ENCODE measurements at places on chromosomes 2 and 18. TPM values are rescaled to one million over a fixed set of nuclear protein-coding genes. Genes with fewer than 3 reads are reported as not detected.

DNA sequence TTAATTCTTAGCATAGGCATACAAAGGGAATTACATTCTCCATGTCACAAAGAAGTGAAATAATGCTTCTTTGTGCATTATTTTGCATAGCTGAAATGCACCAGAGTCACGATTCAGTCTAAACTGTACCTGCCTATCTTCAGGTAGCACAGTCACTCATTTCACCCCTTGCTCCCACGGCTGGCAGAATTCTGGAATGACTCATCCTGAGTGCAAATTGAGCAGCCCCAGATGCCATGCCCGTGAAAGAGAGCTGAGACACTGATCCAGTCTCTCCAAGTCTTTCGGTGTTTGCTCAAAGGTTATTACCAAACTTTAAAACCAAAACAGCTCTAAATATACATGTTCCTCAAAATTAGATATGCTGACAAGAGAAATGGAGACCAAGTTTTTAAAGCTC is 168.3 kb upstream of the POU3F3 start:
- DNase-seq, result no peak

GRCh38 chr2:135386993-135387392 is 144.0 kb downstream of the ZRANB3 start:
- no peak for DNase-seq

- no peak for DNase-seq
These were observed 834 bp upstream of the ARL4C start for GRCh38 chr2:234497594-234498235.

GRCh38 chr2:40240070-40240469 is 211.8 kb downstream of the SLC8A1 start:
- no peak for DNase-seq

Gene AFF3
- 10.1 TPM for total RNA-seq

- no peak for DNase-seq
These were observed 149.7 kb upstream of the KLHL29 start for GRCh38 chr2:23235292-23235691.

DNA sequence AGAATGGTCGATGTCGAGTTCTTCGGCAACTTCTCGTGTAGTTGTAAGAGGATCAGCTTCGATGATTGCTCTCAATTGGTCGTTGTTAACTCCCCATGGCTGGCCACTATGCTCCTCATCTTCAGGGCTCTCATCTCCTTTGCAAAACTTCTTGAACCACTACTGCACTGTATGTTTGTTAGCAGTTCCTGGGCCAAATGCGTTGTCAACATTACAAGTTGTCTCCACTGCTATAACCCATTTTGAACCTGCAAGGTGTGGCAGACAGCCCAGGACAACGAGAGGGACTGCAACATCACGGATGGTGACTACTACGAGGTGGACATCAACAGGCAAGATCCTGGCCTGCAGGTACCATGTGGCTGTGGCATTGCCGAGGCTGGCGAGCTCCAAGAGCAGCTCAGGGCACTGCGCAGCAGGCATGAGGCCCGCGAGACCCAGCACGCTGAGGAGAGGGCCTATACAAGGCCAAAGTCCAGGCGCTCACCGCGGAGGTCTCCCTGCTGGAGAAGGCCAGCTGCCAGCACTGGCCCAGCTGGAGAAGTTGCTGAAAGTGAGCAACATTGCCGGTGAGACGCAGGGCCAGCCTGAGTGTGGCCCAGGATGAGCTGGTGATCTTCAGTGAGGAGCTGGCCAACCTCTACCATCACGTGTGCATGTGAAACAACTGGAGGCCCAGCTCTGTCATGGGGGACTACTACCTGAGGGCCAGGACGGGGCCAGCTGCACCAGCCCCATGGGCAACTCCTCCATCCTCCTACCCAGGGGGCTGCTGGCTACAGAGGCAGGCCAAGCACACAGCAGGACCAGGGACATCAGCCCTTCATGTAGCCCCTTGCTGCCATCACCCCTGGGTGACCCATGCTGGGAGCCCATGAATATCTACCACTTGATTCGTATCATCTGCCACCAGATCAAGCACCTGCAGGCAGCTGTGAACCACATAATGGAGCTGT is 20.2 kb downstream of the CLK1 start:
- no peak for DNase-seq

DNA sequence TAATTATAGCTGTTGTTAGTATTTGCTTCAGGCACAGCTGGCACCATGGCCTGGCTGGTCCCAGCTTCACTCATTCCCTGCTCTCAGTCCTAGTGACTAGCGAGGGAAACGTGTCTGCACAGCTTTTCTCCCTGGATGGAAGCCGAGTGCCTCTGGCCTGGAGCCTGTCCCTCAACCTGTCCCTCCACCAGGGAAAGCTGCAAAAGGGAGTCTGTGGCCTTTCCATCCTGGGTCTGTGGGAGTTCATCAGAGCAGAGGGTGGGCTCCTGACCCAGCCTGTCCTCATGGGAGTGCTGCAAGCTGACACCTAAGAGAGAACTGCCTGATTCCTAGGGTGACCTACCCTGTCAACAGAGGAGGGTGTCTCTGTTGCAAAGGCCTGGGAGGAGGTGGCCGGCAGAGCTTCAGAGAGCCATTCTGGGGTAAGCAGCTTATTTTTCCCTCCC is 118.3 kb downstream of the CAPN13 start:
- no peak for DNase-seq

DNA sequence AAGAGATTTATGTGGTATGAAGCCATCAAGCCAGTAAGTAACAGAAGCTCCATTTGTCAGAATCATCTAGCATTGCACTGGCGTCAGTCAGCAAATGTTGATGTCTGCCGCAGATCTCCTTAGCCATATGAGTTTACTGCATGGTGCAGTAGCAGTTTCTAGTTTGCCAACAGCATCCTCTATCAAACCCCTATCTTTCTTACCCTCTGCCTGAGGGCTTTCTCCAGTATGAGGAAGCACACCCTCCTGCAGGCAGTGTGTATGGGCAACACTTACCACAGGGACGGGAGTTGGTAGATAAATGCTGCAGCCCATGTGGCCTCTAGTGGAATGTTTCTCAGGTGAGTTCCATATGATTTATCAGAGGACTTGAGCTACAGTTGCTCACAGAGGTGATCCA is 63.7 kb downstream of the EFEMP1 start:
- DNase-seq, result no peak

Gene EFHD1
- 4.3 TPM for total RNA-seq

DNA sequence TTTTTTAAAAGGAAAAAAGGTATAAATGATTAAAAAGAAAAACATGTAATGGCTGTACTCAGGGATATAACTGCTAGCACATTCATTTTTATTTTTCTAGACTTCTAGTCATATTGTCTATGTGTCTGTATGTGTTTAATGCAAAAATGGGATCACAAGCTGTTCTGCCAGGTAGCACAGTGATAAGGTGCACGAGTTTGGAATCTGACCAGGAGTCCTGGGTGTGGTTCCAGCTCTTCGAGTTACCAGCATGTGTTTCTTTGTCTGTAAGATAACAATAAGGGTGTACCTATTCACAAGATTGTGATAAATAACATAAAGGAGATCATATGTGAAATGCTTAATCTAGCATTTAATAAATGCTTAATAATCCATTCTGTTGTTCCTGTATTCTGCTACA is 145.3 kb downstream of the PKP4 start:
- no peak for DNase-seq

Gene GREB1L
- not detected for total RNA-seq

Gene CHRND
- total RNA-seq, result not detected

GRCh38 chr2:20091305-20091991 is 40.0 kb upstream of the LAPTM4A start:
- no peak for DNase-seq

DNA sequence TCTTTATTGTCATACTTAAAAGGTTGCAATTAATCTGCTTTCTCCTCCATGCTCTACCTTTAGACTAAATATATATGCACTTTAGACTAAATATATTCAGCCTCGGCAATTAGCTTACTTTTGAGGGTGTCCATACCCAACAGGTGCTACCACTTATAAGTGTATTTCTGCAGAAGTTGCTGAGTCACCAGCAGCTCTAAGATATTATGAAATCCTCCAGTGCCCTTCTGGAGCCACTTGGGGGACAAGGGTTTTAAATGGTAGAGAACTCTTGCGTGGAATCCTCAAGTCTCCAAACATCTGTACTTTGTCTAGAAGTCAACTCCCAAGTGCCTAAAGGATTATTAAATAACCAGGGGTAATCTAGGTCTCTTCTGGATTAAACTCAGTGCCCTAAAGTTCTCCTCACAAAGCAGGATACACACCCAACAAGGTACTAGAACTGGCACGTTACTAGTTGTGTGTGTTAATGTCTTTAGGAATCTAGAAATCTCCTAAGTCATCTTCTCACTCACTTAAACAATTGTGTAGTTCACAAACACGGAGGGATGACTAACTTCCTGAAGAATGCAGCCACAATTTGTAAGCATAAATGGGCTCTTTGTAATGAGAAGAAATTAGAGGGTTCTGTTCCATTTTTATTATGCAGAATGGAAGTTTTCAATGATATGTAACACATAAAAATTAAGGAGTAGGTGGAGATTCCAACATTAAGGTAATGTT is 159.7 kb downstream of the CD226 start:
- no peak for DNase-seq

Gene GMCL1
- total RNA-seq, result 30.8 TPM

- no peak for DNase-seq
These were observed 31.7 kb downstream of the NGEF start for GRCh38 chr2:232981356-232981755.

DNA sequence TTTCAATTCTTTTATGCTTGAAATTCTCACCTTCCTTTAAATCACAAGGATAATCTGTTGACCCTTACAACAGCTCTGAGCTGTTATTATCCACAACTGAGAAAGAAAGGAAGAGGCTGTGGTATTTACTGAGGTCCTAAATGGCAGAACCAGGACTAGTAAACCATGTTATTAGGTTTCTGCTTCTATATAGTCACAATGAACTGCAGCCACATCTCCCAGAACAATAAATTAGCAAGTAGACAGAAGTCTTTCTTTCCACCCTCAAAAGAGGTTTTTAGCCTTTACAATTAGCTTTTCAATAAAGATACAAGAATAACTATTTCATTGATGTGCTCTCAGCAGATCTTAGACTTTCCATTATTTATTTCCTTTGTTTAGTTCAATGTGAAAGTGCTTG is 374.2 kb downstream of the NRXN1 start:
- DNase-seq, result no peak

DNA sequence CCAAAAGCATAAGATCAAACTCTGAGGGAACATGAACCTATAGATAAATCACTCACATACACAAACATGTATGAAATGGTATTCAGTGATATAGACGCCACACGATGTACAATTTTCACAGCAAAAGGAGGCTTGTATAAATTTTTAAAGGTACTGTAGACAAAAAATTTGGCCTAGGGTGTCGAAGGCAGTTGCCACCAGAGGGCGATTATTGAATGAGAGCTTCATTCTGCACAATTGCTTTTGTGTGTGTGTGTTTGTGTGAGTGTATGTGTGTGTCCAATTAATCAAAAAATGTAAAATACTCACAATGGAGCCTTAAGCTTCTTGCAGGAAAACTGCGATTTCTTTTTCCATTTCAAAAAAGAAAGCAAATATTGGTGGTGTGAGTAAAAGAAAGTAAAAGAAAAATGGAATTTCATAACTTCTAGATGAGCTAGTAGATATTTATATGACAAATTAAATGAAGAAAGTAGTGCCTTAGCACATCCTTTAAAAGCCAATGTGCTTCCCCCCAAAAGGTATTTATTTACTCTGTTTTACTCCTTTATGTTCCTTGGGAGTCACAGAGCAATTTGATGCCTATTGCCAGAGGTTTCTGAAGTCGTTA is 800.1 kb downstream of the SATB2 start:
- no peak for DNase-seq

GRCh38 chr18:62438402-62438801 is 84.4 kb upstream of the ZCCHC2 start:
- DNase-seq, result no peak

DNA sequence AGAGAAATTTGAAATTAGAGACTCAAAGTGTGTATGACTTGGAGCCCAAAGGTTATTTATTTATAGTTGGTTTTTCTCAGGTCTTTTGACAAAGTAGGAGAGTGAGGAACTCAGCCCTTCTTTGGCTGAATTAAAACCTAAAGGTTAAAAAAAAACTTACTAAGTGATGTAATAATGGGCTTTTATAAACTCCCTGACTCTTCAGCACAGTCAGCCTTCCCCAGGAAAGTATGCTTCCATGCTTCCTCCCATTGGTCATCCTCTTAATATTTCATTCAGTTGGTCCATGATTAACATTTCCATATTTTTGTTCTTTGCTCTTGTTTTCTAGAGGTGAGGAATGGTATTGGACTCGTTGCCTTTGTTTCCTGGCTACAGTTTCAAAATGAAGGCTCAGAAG is 7.2 kb downstream of the ARPC2 start:
- DNase-seq, result no peak

GRCh38 chr2:47307066-47307465 is 95.9 kb upstream of the MSH2 start:
- DNase-seq, result no peak

DNA sequence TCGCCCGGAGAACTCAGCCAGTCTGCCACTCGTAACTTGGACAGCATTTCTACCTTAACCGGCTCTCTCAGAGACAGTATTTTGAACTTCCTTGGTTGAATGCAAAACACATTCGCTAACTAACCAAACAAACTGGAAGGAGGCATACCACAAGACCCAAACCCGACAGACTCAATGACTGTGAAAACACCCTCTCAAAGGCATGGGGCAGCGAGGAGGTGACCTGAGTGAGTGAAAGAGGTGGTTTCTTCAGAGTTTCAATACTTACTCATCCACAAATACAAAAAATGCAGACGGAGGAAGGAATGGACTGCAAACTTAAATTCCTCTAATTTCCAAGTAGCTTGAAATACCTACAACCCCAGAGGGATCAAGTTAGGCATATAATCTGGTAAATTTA is 132.9 kb downstream of the GAREM1 start:
- no peak for DNase-seq

Gene KIF5C
- total RNA-seq, result 9.4 TPM

DNA sequence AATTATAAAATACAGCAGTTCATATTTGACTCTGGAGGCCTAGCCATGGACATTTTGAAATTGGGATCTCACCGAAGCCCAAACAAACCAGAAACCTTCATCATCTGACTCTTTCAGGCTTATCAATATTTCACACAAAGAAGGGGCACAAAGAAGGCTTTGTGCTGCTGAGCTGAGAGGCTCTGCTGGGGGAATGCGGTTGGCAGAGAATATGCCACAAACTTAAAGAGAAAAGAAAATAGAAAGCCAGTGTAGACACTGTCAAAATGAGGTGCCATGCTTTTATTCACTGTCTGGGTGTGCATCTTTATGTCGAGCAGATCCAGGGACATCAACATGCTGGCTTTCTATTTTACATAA is 162.6 kb downstream of the QPCT start:
- DNase-seq, result no peak

- no peak for DNase-seq
These were observed 69.8 kb downstream of the CTIF start for GRCh38 chr18:48608581-48608980.

Gene C2orf72
- total RNA-seq, result not detected

- no peak for DNase-seq
These were observed 358.7 kb upstream of the TNP1 start for GRCh38 chr2:217218269-217219163.
